ENCODE measurements at places on chromosomes 12 and 14.

- DNase-seq, result no peak
These were observed 42.1 kb downstream of the ELK3 start for GRCh38 chr12:96236221-96236822.

DNA sequence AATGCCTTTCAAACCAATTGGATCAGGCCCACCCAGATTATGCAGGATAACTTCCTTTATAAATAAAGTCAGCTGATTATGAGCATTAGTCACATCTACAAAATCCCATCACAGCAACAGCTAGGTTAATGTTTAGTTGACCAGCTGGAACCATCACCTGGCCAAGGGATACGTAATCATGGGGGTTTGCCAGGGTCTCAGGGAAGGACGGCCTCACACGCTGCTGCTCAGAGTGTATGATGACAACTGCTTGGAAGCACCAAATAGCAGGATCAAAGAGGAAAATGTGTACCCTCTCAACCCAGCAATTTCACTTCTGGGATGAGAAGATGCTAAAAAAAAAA lies 162.6 kb downstream of the SLC15A4 start:
- no peak for DNase-seq

DNA sequence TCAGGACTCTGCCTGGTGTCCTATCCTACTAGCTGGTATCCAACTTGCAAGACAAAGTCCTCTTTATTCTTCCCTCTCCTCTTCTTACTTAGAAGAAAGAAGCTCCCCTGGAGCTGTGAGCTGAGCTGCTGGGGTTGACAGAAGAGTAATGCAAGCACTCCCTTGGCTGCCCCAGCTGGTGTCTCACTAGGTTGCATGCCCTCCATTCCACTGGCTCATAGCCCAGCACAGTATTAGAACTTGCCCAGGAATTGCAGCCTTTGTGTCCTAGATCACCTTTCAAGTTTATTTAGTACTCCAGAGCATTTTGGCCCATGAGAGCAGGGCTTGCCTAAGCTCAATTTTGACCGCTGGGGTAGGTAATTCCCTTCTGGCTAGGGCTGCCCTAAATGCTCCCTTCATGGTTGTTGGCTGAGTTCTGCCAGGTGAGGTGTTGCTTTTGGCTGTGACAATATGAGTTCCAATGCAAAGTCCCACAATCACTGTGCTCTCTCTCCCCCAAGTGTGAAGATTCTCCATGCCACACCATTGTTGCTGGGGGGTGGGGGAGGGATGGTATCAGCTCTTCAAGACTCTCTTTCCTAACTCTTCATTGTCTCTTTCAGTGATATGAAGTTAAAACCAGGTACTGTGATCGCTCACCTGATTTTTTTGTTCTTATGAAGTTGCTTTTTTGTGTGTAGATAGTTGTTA lies 317.4 kb upstream of the DDHD1 start:
- DNase-seq, result no peak

DNA sequence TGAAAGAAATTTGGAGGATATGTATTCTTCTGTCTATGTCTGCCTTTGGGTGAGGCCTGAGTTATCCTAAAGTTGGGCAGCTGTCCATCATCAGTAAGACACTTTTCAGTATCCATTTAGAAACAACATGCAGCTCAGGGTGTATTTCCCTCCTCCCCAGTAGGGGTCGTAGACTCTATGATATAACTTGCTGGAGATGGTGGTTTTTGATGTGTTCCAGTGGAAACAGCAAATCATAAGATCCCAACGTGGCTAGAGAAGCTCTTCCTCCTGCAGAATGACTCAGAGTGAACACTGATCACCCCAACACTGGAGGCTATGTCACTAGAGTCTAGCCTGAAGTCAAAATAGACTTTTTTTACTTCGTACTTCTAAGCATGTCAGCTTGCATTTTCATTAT lies 331.6 kb upstream of the STXBP6 start:
- DNase-seq, result no peak
